ENCODE measurements at places on chromosomes 2 and 18.

GRCh38 chr2:62688771-62689170 is 16.7 kb upstream of the EHBP1 start:
- DNase-seq: no peak

GRCh38 chr18:54690198-54690597 is 99.2 kb downstream of the DYNAP start:
- DNase-seq: no peak

DNA sequence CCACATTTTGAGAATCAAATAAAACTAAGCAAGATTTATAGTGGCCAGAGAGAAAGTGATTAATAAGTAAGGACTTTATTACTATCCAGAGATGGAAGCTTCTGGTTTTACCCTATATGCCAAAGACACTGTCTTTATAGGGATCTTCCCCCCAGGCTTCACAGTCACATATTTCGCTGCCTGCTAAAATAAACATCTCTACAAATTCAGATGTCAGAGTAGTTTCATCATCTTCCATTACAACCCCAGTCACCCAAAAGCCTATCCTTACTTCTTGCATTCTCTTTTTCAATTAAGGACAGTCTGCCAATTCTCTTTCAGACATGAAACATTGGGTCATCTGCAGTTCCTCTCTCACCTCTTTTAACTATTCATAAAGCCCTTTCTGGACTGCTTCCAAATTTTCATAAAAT is 28.3 kb downstream of the CREB1 start:
- DNase-seq: no peak

GRCh38 chr2:102008490-102008889 is 16.7 kb downstream of the IL1R2 start:
- DNase-seq: no peak

GRCh38 chr2:233498126-233498525 is 68.5 kb downstream of the USP40 start:
- no peak for DNase-seq

- no peak for DNase-seq
Measured at GRCh38 chr2:189579585-189580186, 900 bp downstream of the SLC40A1 start.
